NCI-H1092 treated with DMSO at 0.1 percent for 48 hours (cell line): ENCODE measurements at places on chromosomes 16 and 17.

DNA sequence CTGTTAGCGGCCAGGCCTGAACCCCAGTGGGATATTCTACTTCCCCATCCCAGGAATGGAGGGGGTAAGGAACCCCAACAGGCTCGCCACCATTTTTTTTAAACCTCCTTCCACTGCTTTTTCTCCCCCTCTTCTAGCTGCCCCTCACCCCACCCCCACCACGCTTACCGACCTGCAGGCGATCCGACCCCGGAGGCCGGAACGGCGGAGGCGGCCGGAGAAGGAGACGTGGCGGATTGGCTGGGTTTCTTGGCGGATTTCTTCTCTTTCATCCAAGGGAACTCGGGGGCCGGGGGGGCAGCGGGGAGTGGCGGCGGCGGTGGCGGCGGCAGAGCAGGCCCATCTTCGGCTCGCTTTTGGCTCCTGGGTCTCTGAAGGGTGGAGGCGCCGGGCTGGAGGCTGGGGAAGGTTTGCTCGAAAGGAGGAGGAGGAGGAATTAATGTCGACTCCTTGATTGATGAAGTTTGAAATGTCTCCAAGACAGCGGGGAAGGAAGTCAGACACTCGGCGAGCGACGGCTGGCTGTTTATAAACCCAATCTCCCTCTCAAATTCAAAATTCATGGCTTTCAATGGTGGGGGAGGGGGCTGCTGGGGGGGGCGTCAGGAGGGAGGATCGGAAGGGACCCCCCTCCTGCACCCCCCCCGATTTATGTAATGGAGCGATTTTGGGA lies 424 bp downstream of the HOXB2 start:
- DNase-seq: no peak

DNA sequence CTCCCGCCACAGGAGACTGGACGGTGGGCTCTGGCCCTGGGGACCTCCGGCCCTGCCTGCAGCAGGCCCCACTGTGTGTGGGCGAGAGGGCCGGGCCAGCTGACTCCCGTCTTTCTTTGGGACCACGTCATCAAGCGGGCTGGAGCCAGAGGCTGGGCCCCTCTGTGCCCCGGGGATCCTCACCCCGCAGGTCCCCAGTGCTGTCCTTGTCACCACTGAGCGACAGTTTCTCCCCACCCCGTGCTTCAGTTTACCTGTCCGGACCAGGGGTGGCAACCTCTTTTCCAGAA lies 181.9 kb upstream of the ZNF469 start:
- no peak for DNase-seq

GRCh38 chr17:39963829-39964228 lies 1.0 kb downstream of the GSDMA start:
- no peak for DNase-seq

DNA sequence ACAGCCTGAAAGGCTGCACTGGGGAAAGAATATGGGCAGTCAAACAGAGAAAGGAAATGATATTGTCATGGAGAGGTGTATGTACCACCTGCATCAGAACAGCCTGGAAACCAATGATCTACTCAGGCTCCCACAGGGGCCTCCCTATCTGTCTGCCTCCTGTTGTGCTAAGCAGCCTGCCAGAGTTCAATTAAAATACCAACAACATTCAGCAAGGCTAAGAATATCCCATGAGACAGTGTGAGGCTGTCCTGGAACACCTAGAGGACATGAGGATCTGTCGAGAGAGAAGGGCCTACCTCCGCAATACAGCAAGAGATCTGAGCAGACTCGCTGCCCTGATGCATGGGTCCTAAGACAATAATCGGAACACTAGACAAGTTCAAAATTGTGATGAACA lies 8.4 kb downstream of the FXR2 start:
- DNase-seq: no peak

- DNase-seq: no peak
Observed at GRCh38 chr17:67128700-67129099, 84.3 kb downstream of the CACNG1 start.

DNA sequence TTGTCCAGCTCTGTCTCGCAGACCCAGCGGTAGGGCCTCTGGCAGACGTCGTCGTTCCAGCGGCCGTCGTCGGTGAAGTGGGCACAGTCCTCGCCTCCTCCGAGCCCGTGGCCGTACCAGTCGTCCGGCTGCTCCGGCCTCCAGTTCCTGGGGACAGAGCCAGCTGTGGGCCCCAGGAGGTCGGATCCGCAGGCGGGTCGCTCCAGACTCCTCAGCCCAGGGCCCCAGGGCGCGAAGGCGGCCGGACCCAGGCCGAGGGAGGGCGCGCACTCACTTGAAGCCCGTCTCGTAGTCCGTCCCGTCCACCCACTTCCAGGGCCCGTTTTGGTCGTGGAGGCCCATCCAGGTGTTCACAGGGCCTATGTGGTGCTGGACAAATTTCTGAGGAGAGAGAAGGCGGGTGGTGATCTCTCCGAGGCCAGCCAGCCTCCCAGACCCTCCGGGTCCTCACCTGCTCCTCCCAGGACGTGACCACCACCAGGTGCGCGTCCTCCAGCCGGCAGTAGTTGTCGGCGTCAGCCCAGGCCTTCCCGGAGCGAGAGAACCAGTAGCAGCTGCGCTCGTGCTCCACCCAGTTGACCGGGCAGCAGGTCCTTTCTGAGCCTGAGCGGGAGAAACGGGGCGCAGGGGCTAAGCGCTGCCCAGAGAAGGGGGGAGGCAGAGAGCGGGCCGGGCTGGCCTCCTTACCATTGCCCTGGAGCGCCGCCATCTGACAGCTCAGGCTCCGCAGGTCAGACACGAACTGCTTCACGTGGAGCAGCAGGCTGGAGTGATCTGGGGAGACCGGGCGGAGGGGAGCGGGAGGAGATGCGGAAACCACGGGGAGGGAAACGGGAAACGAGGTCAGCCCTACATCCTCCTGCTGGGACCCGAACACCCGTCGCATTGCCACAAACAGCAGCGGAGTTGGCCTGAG lies 5.2 kb downstream of the ASGR1 start:
- peak; percentile 5 for DNase-seq

DNA sequence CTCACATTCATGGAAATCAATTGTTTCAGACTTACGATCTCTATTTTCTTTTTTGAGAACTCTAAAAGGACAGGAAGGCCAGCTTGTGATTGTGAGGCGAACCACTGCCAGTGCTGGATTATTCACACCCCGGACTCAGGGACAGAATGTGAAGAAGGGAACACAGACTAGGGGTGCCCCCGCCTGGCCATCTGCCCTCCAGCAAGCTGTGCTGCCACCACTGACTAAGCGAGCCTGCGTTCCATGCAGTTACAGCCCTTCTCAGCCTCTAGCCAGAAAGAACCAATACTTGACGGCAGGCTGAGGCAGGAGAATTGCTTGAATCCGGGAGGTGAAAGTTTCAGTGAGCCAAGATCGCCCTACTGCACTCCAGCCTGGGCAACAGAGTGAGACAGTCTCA lies 2.8 kb downstream of the HAGH start:
- no peak for DNase-seq

GRCh38 chr16:89393738-89394406 lies 96.5 kb downstream of the ANKRD11 start:
- no peak for DNase-seq

- no peak for DNase-seq
Observed at GRCh38 chr16:1129106-1129960, 23.6 kb upstream of the CACNA1H start.
